Renal pelvis (tissue), 12 donors: ENCODE measurements at places on chromosomes 1 and 21. TPM values are rescaled to one million over a fixed set of nuclear protein-coding genes. Genes with fewer than 3 reads are reported as not detected.

- DNase-seq, result no peak
Observed at GRCh38 chr1:61078618-61079295, 3.6 kb upstream of the NFIA start.

GRCh38 chr1:220775240-220775853, 11.4 kb upstream of the MTARC1 start:
- no peak for DNase-seq

Gene AIRE
- 0.44 TPM for polyA plus RNA-seq

DNA sequence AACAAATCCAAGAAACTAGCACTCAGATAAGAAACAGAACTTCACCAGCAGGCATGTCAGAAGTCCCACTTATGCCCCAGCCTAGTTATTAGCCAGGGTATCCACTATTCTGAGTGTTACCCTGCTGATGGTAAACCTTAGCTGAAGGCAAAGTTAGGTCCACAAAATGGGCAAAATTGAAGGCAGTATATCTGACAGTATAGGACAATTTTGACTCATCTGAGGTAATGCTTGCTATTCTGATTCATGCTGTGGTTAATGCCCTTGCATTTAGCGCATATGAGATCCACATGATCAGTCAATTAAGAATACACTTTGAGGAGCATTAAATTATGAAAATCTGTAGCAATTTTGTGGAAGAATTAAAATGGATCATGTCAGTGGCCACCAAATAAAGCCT, 15.1 kb downstream of the IFI44 start:
- DNase-seq, result no peak

- no peak for DNase-seq
Observed at GRCh38 chr21:9763306-9763705, 758.1 kb upstream of the TPTE start.

GRCh38 chr1:84298684-84299535, 2.6 kb upstream of the SAMD13 start:
- DNase-seq, result peak; percentile 34

- DNase-seq, result peak; percentile 21
Observed at GRCh38 chr1:109040989-109041620, 797 bp downstream of the WDR47 start.

Gene IFNGR2
- polyA plus RNA-seq, result 81.3 TPM

Gene SAMD11
- polyA plus RNA-seq, result 90.6 TPM

GRCh38 chr1:68049941-68050878, at the start of gene DIRAS3:
Gene DIRAS3, minus strand, starts transcription at chr1:68050627. Its CDS starts 3,330 bp downstream, at chr1:68047297.
- peak; percentile 19 for DNase-seq

DNA sequence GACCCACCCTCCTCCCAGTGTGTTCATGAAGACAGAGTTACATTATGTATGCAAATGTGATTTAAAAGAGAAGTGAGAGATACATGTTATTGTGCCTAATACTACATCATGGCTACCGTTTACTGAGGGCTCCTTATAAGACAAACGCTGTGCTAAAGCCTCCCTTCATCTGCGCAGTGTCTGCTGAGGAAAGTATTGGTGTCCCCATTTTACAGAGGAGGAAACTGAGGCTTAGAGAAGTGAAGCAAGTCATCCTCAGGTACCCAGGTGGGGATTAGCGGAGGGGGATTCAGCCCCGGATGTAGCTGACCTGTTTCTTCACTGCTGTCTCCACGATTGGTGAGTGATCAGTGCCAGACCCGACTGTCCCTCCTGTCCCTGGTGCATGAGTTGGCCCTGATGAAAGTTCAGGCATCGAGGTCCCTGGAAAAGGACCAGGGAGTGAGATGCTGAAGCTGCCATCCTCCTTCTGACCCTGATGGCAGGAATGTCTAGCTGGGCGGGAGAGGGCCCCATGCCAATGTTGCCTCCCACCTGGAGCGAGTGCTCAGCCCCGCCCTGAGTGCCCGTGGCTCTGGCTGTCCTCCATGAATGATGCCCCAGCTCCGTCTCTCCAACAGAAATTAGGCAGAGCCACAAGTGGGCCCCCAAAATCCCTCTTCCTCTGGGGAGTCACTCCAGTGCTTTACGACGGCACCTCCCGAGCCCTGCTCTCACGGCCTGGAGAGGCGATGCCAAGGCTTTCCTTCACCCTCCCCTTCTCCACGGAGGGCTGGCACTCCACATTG, 204.7 kb downstream of the KAZN start:
- no peak for DNase-seq

GRCh38 chr1:61133335-61134019, 51.1 kb downstream of the NFIA start:
- no peak for DNase-seq

DNA sequence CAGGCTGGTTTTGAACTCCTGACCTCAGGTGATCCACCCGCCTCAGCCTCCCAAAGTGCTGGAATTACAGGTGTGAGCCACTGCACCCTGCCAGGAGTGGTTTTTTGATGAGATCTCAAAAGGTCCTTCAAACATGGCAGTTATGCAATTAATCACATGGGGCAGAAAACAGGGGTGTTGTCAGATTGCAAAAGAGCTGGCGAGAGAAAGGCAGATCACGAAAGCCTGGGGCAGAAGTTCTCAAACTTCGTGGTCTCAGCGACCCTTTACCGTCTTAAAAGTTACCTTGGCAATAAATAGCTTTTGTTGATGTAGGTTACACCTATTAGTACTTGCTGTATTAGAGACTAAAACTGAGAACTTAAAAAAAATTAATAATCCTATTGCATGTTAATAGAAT, 16.1 kb downstream of the CNR2 start:
- DNase-seq, result no peak

DNA sequence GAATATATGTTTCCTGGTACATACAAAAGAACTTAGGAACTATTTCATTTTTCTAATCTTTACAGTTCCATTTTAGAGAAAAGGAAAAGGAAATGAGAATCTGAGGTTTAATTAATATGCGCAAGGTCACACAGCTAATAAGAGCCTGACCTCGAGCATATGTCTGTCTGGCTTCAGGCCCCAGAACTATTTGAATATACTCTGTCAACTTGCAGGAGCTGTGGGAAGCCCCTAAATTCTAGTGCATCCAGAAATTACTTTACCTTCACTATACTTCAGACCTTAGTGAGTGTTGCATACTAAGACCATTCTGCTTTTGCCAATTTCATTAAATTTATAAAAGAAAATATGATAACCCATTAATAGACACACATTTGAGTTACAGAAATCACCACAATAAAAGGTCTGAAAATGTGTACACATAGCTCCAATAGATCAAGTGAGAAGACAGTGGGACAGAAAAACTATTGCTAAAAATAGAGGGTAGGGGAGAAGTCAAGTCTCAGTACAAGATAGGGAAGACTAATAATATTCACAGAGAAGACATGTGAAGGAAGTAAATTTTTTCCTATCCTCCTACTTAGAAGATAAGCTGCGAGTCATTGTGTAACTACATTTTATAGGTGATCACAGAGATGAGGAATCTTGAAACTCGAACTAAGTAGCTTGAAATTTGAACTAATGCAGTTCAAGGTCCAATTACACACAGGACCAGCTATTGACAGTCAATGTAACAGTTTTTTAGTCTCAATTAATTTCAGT, 3.8 kb downstream of the RGS13 start:
- no peak for DNase-seq

DNA sequence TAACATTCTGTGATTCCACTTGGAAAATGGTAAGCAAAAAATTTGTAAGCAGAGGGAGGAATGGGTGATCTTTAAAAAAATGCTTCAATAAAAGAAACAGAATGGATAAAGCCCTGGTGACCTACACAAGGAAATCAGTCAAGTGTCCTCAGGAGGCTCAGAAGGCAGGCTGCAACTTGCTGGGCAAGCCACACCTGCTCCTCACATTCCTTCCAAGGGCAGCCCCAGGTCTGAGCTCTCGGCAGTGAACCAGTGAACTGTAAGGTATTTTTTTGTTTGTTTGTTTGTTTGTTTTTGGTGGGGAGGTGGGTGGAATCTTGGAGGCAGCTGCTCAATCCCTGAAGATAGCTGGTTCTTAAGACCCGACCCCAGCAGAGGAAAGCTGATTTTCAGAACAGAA, 4.4 kb downstream of the TACSTD2 start:
- peak; percentile 38 for DNase-seq

DNA sequence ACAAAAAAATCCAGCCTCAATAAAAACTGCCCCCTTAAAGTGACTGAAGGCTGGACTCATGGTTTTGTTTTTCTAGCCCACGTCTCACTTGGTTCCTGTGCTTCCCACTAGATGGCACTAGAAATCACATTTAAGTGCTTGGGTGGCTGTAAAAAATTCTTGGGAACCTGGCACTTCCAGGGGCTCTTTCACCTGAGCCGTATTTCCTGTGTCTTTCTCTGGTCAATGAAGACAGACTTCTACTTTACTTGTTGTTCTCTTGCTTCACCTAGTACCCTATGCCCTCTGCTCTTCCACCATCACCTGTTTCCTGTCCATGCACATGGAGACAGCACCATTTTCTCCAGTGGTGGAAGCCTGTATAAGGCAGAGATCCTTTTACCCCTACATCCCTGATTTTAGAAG, 20.0 kb downstream of the METTL13 start:
- DNase-seq, result peak; percentile 55

DNA sequence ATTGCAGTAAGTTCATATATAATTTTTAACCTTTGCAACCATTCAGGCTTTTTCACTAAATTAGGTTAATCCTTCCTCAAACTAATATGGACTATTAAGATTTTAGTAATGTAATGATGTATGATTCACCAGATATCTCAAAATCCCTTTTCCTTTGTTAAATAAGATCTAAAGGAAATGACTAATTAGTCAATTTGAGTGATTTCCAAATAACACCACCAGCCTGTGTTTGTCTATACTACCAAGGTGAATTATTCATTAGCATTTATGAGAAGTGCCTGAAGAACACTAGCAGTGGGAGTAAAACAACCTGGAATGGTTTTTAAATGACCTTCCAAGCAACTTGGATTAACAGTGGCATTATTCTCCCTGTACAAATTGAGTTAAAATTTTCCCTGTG, 670.6 kb upstream of the PKN2 start:
- no peak for DNase-seq

DNA sequence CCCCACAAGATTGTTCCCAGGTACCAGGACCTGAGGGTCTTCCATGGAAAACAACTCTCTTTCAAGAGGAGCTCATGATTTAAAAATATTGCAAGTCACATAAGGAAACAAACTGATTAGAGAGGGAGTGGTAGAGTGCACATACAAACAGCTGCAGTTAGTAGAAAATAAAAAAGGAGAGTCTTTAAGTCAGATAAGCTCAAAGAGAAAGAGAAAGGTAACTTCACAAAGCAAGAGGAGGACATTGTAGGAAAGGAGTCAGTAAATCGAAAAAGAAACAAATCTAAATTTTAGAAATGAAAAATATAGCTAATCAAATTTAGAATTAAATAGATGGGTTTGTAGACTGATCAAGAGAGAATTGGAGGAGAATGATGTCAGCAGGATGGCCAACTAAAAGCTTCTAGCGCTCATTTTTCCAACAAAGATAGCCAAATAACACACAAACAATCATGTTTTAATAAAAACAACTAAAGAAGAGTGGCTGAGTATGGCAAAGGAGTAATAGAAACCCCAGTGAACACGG, 86.1 kb upstream of the CD53 start:
- no peak for DNase-seq

Gene RXRG
- polyA plus RNA-seq, result 3.2 TPM

GRCh38 chr1:214216779-214217178, 64.2 kb upstream of the SMYD2 start:
- DNase-seq, result no peak

Gene S100A14
- polyA plus RNA-seq, result 19.6 TPM

Gene GDAP2
- 13.7 TPM for polyA plus RNA-seq

Gene NCF2
- 3.1 TPM for polyA plus RNA-seq

Gene F5
- polyA plus RNA-seq, result 4.3 TPM

DNA sequence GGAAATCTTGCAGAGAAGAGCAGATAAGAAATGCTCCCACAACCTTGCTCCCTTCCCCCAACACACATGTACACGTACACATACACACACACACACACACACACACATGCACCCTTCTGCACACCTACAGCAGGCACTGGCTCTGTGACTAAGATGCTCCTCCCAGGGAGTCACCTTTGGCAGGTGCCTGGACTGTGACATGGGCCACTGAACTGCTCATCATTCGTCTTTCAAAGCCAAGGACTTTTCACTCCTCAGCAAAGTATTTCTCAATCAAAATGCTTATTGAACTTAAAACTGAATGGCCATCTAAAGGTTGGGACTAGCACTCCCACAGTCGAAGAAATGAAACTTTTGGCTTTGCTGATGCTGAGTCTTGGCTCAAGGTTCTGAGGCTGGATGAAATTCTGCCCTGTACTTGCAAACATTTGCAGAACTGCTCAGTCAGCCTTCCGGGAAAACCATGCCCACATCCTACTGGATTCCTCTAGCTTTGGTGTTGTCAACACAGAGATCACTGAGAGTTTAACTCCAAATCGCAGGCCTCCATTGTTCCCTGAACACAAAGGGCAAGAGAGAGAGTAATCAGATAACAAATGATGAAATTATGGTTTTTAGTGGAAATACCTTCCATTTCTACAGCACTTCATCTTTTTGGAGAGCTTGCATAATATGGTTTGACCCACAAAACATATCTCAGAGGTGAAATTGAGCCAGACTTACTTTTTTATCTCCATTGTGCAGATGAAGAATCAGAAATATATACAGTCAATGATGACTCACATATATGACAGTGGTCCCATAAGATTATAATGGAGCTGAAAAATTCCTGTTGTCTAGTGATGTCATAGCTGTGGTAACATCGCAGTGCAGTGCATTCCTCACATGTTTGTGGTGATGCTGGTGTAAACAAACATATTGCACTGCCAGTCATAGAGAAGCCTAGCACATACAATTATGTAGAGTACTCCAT, 72.4 kb upstream of the BCAR3 start:
- DNase-seq, result no peak

- no peak for DNase-seq
Observed at GRCh38 chr1:172252958-172253357, 167.5 kb upstream of the C1orf105 start.

DNA sequence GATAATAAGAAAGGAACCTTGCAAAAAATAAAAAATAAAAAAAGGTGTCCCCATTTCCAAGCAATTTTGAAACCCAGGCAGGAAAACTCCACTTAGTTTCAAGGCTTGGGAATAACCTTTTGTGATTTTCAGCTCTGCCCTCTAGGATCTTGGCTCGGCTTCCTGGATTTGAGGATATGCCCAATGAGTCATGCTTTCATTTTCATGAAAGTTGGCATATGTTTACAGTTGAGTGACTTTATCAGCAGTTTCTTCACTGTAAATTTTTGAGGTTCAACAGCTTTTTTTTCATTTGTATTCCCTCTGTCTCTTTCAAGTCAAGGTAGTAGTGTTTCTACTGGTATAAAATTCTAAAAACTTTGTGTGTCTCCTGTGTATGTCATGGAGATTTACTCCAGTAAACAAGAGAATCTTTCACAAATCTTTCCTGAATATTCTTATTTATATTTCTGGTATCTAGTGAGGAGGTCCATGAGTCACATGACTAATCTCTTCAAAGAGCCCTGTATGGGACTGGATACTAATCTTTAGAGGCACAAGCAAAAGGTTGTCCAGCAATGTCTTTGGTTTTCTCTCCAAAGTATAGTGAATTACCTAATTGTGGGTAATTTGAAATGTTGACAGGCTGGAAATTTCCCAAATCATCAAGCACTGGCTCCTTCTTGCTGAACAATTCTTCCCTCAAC, 335.3 kb downstream of the BRINP2 start:
- no peak for DNase-seq
